ENCODE measurements at places on chromosomes 6 and 20.
A peak's percentile ranks its signal among the peaks of the same experiment; 100 is the strongest.

GRCh38 chr6:157613011-157613522 is 210.0 kb upstream of the SNX9 start:
- DNase-seq, result peak; percentile 46

DNA sequence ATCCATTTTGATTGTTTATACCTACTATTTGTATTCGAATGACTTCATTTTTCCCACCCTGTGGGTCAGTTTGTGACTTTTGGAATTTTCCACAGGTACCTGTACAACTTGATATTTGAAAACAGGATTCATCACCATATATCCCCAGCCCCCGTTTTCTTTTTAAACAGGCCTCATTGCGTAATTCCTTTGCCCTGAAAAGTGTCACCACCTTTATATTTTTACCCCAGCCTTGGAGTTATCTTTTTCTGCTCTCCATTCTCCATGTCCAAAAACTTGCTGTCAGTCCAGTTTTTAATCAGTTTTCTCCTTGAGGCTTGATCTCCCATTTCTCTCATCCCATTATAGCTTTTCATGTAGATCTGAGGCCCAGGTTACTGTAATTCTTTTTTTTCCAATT is 16.6 kb downstream of the ZKSCAN8 start:
- no peak for DNase-seq

DNA sequence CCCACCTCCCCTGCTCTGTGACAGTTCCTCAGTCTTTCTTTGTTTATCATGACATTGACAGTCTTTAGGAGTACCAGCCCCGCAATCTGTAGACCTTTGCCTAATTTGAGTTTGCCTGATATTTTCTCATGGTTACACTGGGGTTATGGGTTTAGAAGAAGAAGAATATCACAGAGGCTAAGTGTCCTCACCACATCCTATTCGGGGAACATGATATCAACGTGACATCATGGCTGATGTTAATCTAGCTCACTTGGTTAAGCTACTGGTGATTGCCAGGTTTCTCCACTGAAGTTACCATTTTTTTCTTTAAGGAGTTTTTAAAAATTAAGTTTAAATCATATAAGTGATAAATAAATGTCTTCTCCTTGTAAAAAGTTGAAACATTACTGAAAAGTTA is 127.5 kb downstream of the CEP57L1 start:
- DNase-seq, result no peak

DNA sequence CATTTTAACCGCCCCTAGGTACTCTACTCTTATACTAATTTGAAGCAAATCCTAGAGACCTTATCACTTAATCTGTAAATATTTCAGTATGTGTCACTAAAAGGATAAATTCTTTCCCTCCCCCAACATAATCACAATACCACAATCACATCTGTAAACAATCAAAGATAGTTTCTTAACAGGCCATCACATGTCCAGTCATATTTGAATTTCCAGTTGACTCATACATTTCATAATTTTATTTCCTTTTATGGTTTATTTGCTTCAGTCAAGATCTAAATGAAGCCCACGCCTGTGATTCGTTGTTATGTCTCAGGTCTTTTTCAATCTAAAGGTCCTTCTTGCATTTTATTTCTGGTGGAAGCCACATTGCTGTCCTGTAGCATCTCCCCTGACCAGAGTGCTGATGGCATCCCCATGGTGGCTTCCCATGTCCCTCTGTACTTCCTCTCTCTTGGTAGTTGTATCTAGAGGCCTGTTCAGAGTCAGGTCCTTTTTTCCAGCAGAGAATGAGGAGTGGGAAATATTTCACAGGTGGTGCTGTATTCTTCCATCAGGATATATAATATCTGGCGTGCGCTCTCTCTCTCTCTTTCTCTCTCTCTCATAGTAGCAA is 128.6 kb upstream of the SLC22A23 start:
- peak; percentile 93 for DNase-seq

DNA sequence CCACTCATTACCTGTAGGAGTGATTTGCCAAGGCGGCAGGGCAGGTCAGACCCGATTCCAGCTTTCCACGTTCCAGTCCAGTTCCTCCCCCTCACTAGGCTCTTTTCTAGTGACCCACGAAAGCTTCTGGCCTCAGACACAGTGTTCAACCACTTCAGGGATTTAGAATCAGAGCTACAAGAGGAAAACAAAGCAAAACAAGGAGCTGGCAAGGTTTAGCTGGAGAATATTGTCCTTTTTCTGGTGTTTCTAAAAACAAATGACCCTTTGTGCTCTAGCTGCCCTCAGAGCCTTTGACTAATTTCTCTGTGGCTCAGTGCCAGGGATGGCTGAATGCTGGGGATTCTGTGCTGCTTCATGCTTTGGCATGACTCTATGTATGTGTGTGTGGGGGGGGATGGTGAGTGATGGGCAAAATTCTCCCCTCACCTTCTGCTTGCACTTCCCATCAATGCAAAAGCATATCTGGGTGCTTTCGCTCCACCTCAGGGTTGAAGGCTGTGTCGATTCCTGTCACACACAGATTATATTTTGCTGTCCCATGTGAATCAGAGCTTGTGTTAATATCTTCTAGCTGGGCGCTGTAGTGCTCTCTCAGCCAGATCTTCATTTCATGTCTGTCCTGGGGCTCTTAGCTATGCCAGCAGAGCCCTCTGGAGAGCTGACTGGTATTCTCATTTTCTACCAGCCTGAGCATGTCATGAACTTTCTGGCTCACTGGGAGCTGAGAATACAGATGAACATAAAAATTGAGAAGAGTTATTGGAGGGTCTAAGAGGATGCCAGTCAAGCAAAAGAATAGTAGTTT is 19.3 kb upstream of the NEDD9 start:
- no peak for DNase-seq

DNA sequence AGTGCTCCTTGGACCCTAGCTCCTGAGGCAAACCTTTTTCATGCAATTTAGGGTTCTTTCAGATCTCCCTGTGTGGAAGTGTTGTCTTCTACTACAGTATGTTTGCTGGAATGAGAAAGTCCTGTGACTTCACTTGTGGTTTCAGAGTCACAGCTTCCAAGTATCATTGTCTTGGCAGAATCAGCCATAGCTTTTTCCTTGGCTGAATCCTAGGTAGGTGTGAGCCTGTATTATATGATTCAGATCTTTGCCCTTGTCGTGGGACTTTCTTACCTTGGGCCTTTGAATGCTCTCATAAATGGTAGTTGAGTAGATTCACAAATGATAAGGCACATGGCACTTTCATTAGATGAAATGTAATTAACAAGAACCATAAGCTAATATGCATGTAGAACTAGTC is 16.5 kb downstream of the CARMIL1 start:
- DNase-seq, result no peak

- no peak for DNase-seq
These were observed 39.7 kb upstream of the TULP1 start for GRCh38 chr6:35552285-35552917.
